ENCODE measurements at places on chromosomes 12 and 14.

- no peak for DNase-seq
Observed at GRCh38 chr12:89206390-89206789, 145.9 kb downstream of the DUSP6 start.

DNA sequence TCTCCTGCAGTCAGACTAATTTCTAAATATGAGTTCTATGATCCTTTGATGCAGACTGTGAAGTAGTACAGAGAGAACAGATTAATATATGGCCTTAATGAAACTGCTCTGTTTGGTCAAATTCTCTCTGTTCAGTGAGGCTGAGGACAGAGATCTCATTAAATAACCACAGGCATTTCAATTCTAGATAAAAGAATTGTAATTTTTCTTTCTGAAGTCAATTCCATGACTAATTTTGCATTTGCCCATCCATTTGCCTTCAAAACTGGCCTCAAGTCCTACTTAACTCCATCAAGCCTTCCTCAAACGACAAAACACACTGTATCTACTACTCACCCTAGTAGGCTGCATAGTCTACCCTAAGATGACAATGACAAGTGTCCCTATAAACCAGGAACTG is 67.1 kb downstream of the DUSP16 start:
- DNase-seq = no peak

- no peak for DNase-seq
Observed at GRCh38 chr14:43729143-43729542, 777.9 kb downstream of the FSCB start.

DNA sequence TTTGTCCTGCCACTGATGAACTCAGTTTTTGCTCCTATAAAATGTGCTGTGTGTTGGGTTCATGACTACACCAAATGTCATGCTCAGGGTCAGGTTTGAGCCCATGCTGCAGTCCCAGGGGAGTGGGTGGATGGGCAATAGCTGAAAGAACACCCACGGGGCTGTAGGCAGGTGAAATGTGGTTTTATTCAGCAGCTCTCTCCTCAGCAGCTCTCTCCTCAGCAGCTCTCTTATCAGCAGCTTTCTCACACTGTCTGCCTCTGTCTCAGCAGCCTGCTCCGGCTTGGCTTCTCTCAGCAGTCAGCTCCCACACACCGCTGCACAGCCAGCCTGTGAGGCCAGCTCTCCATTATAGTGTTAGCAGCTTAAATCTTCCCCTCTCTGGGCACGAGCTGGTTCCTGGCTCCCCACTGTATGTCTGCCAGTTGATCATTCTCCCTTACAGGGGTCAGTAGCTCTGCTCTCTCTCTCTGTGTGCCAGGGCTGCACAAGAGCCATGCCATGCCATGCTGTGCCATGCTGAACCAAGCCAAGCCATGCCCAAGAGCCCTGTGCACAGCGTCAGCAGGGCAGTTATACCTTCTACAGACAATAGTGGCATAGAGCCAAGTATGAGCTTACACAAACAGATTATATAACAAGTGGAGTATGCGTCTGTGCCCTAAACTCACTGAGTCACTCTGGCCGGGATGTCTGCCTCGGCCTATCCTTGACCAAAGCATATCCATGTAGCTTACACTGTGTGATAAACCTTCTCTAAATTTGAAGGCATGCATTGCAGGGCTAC is 303.3 kb upstream of the TMPO start:
- DNase-seq = no peak

DNA sequence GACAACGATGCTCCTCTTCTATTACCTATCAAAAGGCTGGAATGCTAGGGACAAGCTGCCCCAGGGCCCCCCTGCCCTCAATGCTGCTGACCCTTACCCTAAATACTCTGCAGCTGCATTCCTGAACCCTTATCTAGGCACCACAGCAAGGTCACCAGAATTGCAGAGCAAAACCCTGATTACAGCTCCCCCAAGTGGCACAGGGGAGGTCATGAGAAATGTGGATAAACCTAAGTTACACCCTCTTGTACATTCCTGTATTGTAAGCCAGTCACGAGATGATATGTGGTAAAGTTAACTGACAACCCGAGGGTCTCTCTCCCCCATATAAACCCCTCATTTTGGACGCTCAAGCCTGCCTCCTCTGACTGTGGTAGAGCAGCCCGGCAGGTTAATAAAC is 411.8 kb upstream of the STXBP6 start:
- no peak for DNase-seq

DNA sequence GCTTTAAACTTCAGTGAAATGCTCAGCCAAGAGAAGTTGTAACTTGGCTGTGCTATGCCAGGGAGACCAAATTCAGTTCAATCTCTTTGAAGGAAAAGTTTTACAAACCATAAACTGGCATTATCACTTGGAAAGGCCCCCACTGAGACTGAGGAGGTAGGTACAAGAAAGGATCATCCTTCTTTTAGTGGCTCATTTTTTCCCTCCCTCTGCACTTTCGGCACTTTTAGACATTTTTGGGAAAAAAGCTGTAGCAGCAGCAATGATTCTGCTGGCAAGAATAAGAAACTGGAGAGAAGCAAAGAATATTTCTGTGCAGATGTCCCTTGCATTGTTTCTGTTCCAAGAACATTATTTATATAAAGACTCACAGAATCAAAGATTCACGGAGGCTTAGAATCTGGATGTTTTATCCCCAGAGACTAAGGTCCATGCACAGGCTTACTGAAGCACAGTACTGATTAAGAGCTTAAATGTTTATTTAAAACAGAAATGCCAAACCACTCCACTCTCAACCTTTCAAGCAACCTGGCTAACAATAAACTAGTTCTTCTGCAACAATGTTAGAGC is 12.3 kb downstream of the ZC2HC1C start:
- DNase-seq = peak; percentile 26

Measured in eye (tissue), 1 donor.